ENCODE measurements at places on chromosomes 12 and 14.

GRCh38 chr12:109521831-109522230 is 44.4 kb downstream of the UBE3B start:
- no peak for DNase-seq

DNA sequence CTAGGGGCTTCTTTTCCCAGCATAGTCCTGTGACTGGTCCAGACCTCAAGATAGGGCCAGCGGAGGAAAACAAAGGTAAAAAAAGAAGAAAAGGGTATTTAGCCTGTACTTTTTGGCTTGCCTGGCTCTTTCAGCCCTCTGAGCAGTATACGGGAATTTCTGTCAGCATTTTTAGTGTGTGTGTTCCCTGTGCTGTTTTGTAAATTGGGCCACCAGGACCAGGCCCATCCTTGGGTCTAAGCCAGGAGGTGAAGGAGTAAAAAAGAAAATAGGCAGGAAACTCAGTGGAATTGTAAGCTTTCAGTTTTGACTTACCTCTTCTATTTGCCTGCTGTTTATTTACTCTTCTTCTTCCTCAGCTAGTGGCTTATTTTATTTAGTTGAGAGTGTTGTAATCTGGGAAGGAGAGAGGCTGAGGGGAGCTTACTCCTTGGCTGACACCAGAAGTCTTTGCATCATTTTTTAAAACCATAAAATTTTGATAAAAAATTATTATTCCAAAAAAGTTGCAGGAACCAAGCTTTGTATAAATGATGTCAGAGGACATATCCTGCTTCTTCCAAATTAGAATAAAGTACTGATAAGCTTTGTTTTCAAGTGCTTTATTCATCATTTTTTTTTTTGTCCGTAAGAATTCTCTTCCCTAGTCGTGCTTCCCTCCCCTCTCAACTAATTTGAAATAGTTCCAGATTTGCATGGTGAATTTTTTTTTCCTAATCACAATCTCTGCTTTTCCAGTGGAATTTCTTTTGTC is 63.7 kb downstream of the DIP2B start:
- no peak for DNase-seq

- no peak for DNase-seq
Measured at GRCh38 chr12:111227476-111228420, 141.1 kb downstream of the PHETA1 start.

GRCh38 chr14:53209370-53209769 is 56.2 kb upstream of the DDHD1 start:
- no peak for DNase-seq

DNA sequence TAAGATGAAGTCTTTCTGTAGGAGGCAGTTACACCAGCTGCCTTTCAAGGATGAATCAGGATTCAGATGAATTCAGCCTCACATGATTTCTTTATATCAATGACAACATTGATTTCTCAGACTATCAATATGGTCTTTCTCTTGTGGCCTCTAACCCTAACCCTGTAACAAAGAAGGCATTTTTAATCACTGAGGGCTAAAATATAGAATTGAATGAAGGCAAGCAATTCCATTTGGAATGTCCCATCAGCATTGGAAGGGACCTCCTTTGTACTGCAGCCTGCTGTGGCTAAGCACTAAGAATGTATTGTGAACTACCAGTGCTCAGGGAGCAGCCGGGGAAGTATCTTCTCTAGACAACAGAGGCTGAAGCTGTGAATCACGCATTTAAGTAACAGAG is 90.6 kb upstream of the FRMD6 start:
- no peak for DNase-seq

DNA sequence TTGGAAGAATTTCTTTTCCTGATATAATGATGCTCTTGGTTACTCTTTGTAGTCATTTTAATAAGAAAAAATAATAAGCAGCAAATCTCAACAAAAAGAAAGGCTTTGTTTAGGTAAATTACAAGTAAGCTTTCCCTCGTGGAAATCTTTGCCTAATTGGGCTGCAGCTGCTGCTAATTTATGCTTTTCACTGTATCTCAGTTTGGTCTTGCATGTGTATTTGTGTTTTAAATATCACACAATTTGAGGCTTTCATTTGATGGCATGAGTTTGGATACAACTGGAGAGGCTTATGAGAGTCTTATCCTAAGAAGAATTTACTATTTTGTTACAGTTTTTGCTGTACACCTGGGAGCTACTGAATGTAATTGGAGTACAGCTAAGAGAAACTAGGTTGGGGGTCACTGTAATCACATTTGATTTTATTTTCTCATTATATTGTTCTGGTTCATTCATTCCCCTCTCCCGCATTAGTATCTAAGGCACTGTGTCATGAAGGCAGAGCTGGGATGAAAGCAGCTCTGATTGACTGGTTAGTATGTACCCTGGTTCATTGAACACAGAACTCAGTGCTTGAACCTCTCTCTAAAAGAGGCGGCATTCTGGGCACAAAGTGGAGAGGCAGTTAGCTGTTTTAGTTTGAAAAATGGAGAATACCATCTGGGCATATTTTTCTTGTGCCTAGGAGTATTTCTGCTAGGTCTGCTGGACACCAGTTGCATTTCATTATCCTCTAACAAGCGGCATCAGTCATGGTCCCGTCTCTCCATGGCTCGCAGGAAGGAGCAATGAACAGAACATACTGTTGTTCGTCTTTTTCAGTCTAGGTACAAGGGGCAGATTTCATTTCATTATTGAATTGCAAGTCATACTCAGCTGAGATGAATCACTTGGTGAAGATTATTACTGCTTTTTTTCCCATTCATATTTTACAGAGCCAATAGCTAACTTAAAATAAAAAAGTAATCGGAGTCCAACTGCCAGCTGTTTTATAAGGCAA is 118.0 kb upstream of the TMEM260 start:
- DNase-seq = no peak

- DNase-seq = no peak
Measured at GRCh38 chr12:5965950-5966383, 20.9 kb upstream of the ANO2 start.

Data from frontal cortex (tissue), 4 donors.